ENCODE measurements at places on chromosomes 3 and 15. TPM values are rescaled to one million over a fixed set of nuclear protein-coding genes. Genes with fewer than 3 reads are reported as not detected.

DPPA2 gene
- not detected for total RNA-seq

ASB14 gene
- 3.4 TPM for total RNA-seq

TNNC1 gene
- total RNA-seq: 352 TPM

CD276 gene
- total RNA-seq: 85.4 TPM

CORO2B gene
- total RNA-seq: 2.3 TPM

MAP6D1 gene
- total RNA-seq: 27.5 TPM

CP gene
- total RNA-seq: 5.2 TPM

RPL14 gene
- 547 TPM for total RNA-seq
